ENCODE measurements at places on chromosomes 12 and 14. TPM values are rescaled to one million over a fixed set of nuclear protein-coding genes. Genes with fewer than 3 reads are reported as not detected.

GRCh38 chr12:15334225-15334624 is 11.9 kb downstream of the PTPRO start:
- DNase-seq: no peak

- DNase-seq: no peak
These were observed 5.9 kb downstream of the DDHD1 start for GRCh38 chr14:53147208-53147607.

- no peak for DNase-seq
These were observed 176.7 kb downstream of the DACT1 start for GRCh38 chr14:58814466-58814865.

DNA sequence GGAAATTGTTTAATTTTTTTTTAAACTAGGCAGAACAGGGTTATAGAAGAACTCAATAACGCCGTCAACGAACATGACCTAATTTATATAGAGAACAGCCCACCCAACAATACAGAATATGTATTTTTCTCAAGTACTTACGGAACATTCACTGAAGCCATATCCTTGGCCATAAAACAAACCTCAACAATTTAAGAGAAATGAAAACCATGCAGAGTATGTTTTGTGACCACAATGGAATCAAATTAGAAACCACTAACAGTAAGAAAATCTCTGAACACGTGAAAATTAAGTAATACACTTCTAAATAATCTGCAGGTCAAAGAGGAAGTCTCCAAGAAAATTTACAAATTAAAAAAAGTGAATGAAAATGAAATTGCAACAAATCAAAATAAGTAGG is 9.4 kb downstream of the SART3 start:
- no peak for DNase-seq

DNA sequence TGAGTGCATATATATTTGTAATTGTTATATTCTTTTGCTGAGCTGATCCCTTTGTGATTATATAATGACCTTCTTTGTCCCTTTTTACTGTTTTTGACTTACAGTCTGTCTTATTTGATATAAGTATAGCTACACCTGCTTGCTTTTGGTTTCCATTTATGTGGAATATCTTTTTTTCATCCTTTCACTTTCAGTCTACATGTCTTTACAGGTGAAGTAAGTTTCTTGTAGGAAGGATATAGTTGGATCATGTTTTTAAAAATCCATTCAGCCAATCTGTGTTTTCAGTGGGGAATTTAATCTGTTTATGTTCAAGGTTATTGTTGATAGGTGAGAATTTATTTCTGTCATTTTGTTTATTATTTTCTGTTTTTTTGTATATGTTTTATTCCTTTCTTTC is 12.1 kb downstream of the GZMH start:
- DNase-seq: no peak

Gene SLC35E3
- 5.3 TPM for total RNA-seq
